ENCODE measurements at places on chromosomes 1 and 21.

GRCh38 chr1:15220825-15221431, 26.1 kb upstream of the FHAD1 start:
- no peak for DNase-seq

DNA sequence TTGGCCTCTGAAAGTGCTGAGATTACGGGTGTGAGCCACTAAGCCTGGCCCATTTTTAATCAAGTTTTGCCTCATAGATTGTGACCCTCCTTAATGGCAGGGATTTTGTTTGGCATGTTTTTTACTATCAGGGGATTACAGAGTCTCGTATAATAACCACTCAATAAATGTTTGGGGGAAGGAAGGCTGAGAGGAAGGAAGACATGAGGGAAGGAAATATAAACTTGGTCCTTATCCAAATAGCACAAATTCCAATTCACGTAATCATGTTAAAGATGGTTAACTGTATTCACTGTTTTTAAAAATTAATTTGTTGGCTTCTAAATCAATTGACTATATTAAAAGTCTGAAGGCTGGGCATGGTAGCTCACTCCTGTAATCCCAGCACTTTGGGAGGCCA, 30.9 kb upstream of the SERTAD4 start:
- DNase-seq = no peak

GRCh38 chr1:90675161-90675847, 41.8 kb downstream of the BARHL2 start:
- no peak for DNase-seq

- DNase-seq = no peak
Observed at GRCh38 chr1:57319165-57319564, 104.7 kb downstream of the DAB1 start.

- DNase-seq = no peak
Observed at GRCh38 chr1:145999321-146000024, 3.1 kb upstream of the TXNIP start.

- no peak for DNase-seq
Observed at GRCh38 chr1:36658838-36659237, 176.1 kb upstream of the CSF3R start.

GRCh38 chr1:167707942-167708341, 13.8 kb upstream of the MPZL1 start:
- DNase-seq = no peak

GRCh38 chr1:204080163-204080903, 7.4 kb downstream of the SOX13 start:
- DNase-seq = no peak

DNA sequence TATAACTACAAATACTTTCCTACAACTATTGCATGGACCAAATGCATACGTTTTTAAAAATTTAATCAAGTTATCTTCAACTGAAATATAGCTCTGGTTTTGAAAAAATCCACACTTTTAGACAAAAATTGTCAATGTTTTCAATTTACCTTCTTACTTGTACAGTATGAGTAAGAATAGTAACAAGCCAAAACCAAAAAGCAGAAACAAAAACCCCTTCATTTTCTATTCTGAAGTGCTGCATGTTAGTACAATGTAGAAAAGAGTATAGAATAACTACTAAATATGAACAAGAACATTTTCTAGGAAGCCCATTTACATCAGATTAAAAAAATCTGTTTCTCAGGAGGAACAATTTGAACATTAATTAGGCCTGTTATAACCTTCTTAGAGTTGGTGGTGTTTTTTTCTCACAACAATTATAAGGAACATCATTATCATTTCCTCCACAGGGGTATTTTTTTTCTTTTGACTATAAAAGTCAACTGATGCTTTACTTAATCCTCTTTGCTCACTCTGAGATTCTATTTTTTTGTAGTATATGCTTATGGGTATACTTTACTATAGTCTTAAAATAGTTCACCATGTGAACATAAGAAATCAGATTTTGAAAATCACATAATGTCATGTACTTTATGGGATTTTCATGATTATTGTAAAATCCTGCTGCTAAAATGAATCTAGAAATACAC, 475.4 kb downstream of the PTBP2 start:
- DNase-seq = no peak

- no peak for DNase-seq
Observed at GRCh38 chr1:25257196-25257595, 9.9 kb upstream of the RSRP1 start.

DNA sequence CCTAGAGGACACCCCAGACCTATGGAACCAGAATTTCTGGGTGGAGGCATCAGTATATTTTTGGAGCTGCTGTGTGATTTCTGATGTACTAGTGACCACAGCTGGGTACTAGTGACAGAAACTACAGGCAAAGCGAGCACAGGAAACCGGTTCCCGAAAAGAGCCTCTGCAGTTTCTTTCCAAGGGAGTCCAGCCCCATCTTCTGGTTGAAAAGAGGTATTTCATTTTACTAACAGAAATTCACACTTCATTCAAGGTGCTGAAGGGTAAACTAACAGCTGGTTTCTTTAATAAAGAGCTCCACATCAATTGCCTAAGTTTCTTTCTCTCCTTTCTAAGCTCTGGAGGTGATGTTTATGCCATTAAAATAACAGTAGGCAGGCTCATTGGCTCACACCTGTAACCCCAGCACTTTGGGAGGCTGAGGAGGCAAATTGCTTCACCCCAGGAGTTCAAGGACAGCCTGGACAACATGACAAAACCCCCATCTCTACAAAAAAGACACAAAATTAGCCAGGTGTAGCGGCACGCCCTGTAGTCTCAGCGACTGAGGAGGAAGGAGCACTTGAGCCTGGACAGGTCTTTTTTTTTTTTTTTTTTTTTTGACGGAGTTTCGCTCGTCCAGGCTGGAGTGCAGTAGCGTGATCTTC, 22.0 kb downstream of the THAP3 start:
- DNase-seq = peak; percentile 13

DNA sequence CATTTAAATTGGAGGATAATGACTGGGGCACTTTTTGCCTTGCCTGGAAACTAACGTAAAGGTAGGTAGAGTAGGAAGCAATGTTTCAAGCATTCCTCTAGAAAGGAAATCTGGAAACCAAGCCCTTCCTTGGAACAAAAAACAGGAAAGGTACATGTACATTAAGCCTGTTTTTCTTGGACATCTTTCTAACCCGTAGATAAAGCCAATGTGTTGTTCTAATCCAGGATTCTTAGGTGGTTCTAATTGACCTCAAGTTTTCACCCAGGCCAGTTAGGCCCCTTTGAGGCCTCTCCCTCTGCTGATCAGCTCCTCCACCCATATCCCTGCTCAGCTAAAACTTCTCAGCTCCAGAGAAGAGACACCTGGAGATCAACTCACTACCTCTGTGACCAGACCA, 6.3 kb upstream of the DUSP23 start:
- DNase-seq = no peak

GRCh38 chr21:41634858-41635257, 126.9 kb upstream of the TMPRSS2 start:
- no peak for DNase-seq

- DNase-seq = no peak
Observed at GRCh38 chr1:10657088-10657847, 139.2 kb downstream of the CASZ1 start.

DNA sequence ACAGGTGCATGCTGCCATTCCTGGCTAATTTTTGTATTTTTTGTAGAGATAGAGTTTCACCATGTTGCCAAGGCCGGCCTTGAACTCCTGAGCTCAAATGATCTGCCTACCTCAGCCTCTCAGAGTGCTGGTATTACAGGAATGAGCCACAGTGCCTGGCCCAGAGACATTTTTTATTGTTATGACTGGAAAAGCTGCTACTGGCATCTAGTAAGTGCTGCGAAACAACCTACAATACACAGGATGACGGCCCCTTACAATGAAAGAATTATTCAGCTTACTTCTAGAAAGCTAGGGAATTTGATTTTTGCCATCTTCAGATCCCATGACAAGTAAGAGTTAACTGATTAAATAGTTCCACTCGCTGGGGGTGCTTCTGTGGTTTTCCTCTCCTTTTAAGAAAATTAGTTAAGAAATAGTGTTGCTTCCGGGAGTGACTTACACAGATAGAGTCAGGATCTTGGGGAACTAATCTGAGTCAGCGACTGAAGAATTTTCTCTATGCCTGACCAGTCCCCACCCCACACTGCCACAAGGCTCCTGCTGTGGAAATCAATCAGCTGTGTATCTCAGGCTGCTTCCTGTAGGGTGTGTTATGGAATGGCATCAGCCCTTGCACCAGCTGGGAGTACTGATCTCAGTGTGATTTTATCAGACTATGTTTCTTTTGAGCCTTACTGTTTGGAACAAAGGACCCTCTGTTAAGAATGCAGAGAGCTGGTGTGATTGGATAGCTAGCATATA, 93.0 kb upstream of the BMP8A start:
- peak; percentile 28 for DNase-seq

- no peak for DNase-seq
Observed at GRCh38 chr1:31569596-31570173, 6.6 kb upstream of the TINAGL1 start.

DNA sequence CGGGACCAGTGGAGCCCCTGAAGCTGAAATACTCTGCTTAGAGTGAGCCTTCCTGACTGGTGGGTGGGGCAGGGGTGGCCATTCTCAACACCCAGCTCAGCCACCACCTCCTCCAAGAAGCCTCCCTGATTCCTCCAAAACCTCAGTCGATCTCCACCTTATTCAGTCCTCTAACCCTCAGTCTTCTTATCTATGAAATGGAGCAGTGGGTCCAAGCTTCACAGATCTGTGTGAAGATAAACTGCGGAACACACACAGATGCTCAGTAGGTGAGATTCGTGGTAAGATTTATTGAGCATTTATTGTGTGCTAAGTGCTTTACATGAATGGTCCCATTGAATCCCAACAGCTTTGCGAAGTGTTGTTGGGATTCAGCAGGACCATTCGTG, 93.1 kb upstream of the RUNX3 start:
- no peak for DNase-seq

DNA sequence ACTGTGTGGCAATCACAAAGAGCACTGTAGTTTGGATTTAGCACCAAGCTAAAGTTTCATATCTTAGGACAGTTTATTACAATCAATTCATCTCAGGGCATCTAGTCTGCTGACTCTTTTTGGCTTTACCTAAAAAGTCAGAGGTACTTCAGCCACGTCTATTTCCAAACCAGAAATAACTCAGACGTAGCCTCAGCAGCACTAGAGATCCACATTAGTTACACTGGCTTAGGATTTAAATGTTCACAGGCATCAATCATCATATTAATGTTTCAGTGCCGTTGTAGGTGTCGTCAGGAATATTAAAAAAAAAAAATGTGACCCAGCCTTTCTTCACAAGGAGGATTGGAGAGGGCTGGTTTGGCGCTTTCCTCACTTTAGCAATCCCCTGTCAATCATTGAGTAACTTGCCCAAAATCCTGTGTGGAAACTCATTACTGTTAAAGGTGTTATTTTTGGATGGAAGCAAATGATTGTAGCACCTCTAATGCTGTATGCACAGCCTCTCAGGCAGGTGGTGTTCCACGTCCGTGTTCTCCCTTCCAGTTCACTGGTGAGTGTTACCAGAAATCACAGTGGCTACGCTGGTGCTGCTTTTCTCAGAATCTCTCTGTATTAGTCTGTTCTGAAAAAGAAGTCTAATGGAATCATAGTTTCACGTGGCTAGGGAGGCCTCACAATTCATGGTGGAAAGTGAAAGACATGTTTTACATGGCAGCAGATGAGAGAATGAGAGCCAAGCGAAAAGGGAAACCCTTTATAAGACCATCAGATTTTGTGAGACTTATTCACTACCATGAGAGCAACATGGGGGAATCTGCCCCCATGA, 45.4 kb downstream of the NEK7 start:
- DNase-seq = no peak

GRCh38 chr1:238450976-238451375, 560.3 kb upstream of the ZP4 start:
- no peak for DNase-seq

- DNase-seq = no peak
Observed at GRCh38 chr1:16063226-16063829, 10.1 kb downstream of the FAM131C start.

- no peak for DNase-seq
Observed at GRCh38 chr1:94117259-94117851, 3.6 kb downstream of the ABCA4 start.

DNA sequence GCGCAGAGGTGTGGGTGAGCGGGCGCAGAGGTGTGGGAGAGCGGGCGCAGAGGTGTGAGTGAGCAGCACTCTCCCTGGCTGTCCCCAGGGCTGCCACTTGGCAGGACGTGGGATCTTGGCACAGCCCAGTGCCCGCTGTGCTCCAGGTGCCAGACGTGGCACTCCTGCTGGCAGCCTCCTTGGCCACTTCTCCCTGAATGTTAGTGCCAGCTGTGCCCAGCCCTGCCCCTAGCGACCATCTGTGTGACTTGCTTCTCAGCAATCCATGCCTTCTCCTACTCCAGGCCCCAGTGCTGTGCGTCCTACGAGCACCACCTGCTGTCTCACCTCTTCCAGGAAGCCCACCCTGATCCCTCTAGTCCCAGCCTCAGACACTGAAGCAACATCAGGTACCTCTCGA, 30.5 kb downstream of the KRTAP10-1 start:
- no peak for DNase-seq

Data from stimulated activated CD4-positive, alpha-beta T cell treated with anti-CD3 and anti-CD28 coated beads, Interleukin-2, amount 100 ng/mL, for 4 hours (primary cell).